ENCODE measurements at places on chromosomes 12 and 14.
A peak's percentile ranks its signal among the peaks of the same experiment; 100 is the strongest.

- DNase-seq: no peak
Observed at GRCh38 chr12:131990980-131991305, 41.2 kb downstream of the EP400 start.

GRCh38 chr12:127083008-127083949 lies 1183.7 kb upstream of the TMEM132C start:
- DNase-seq: no peak

- no peak for DNase-seq
Observed at GRCh38 chr12:72135021-72135301, 137.2 kb upstream of the TRHDE start.

DNA sequence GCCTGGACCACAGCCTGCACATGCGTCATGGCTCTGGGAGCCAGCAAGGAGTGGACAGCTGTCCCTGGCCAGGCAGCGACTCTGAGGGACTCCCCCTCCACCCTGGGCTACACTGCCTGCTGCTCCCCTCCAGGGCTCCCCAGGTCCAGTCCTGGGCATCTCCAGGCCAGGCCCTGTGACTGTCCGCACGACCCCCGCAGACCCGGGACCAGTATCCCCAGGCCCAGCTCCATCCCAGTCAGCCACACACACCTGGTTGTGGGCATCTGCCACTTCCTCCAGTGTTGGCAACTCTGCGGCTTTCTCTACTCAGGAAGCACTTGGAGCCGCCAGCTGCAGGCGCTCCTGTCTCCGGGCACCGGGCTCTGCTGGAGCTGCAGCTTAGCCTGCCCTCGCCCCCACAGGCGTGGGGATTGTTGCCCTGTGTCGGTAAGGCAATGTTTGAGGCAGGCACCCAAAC lies 2.4 kb downstream of the ULK1 start:
- no peak for DNase-seq

DNA sequence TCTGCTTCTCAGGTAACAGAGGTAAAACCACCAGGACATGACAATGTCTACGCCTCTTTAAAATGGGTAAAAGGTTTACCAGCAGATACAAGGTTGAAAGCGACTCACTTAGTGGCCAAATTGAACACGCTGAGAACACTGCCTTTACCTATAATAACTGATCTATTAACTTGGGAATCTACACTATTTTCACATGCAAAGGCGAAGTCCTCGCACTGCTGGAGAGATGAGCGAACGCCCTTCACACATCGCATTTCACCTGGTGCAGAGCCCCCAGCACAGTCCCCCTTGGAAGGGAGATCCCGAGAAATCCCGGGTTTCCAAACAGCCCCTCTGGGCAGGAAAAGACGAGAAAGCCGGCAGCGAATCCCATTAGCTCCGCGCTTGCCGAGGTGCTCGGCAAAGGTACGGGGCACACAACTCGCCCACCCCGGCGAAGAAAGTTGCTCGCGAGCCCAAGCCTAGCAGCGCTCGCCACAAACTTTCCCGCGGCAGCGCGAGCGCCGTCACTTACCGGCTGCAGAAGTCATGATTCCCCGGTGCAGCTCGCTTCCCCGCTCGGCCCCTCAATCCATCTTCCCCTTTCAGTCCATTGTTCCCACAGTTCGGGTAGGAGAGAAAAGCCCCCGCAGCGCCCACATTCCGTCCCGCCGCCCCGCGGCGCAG lies 423 bp downstream of the FGD6 start:
- DNase-seq: peak; percentile 76

- no peak for DNase-seq
Observed at GRCh38 chr12:91171476-91171875, 11.1 kb downstream of the DCN start.

- DNase-seq: peak; percentile 82
Observed at GRCh38 chr12:10722502-10722904, 620 bp downstream of the YBX3 start.
